G401 (cell line): ENCODE measurements at places on chromosomes 6 and 20. TPM values are rescaled to one million over a fixed set of nuclear protein-coding genes. Genes with fewer than 3 reads are reported as not detected.

Gene RNF182
- total RNA-seq, result 0.31 and 1.9 TPM in 2 replicates

Gene MUC21
- total RNA-seq, result not detected in 2 replicates

Gene GSTA3
- total RNA-seq, result not detected in 2 replicates

Gene MATN4
- total RNA-seq, result not detected in 2 replicates

Gene HLA-DPB1
- not detected in 2 replicates for total RNA-seq

Gene IYD
- total RNA-seq, result not detected in 2 replicates

Gene PNPLA1
- not detected in 2 replicates for total RNA-seq

DNA sequence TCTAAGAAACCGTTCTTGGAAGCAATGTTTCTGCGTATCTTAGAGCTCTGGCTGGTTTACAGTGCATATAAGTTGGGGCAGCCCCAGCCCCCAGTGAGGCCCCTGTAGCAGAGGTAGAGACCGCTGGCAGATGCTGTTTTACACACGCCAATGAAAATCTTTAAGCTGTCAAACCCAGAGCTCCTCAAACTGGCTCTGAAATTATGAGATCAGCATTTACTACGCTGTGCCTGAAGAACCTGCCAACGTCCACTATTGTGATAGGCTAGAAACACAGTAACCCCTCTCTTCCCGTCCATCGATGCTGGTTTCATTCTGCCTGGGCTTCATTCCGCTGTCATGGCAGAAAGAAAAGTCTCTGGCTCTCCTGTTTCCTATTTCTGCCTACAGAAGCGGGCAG is 160.6 kb downstream of the SMOC2 start:
- no peak for DNase-seq

GRCh38 chr6:83459663-83460062 is 28.8 kb upstream of the ME1 start:
- no peak for DNase-seq
